ENCODE measurements at places on chromosomes 12 and 14.

DNA sequence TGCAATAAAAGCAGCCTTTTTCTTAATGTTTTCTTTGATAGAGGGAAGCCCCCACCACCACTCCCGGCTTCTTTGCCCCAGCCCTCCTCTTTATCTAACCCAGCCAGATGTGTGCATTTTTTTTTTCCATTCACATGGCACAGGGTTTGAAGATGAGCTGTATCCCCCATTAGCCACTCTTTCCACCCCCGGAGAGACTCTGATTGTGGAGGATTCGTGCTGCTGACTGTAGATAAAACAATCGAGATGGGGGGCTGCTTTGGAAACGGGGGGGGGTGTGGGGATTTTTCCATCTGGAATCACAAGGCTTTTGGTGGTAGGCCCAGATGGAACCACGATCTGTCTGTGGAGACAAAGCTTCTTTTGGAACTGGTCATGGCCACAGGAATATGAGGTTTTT lies 46.2 kb upstream of the VASH1 start:
- H3K4me3 ChIP-seq = no peak overlapping the region
- H3K27ac ChIP-seq = no peak overlapping the region
- peaks cover 18% of the 10 kb centered on the region for H3K4me1 ChIP-seq
- no peak for DNase-seq
- no peaks in the 10 kb centered on the region for H3K27me3 ChIP-seq

GRCh38 chr12:53115112-53115890 lies 12.0 kb downstream of the SOAT2 start:
- DNase-seq = no peak
- H3K27ac ChIP-seq = no peak overlapping the region
- no peak overlapping the region for H3K4me3 ChIP-seq

GRCh38 chr12:59626382-59626781 lies 30.6 kb downstream of the SLC16A7 start:
- H3K27me3 ChIP-seq = no peaks in the 10 kb centered on the region
- no peaks in the 10 kb centered on the region for H3K4me1 ChIP-seq
- no peak overlapping the region for H3K4me3 ChIP-seq
- no peak overlapping the region for H3K27ac ChIP-seq
- H3K36me3 ChIP-seq = no peaks in the 10 kb centered on the region

DNA sequence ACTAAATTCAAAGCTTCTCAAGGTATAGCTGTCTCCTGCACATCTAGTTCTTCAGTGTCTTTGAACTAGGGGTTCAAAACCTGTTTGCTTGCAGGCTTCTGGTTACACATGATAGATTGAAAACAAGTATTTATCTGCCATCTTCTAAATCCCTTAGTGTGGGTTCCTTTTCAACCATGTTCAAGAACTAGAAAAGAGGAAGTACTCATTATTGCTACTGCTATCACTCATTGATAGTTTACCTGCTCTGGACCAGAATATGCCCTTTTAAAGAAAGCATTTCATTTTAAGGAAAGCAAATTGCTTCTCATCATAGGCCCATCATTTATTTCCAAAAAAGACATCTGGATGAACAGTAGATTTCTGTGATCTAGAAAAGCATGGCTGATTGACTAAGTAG lies 37.1 kb upstream of the VSX2 start:
- 0 out of 2 replicates have a peak, but pooled peaks cover 3% of the 10 kb centered on the region for H3K36me3 ChIP-seq
- DNase-seq = no peak
- H3K4me3 ChIP-seq = no peak overlapping the region
- no peaks in the 10 kb centered on the region for H3K27me3 ChIP-seq
- no peak overlapping the region for H3K27ac ChIP-seq
- H3K4me1 ChIP-seq = no peaks in the 10 kb centered on the region

DNA sequence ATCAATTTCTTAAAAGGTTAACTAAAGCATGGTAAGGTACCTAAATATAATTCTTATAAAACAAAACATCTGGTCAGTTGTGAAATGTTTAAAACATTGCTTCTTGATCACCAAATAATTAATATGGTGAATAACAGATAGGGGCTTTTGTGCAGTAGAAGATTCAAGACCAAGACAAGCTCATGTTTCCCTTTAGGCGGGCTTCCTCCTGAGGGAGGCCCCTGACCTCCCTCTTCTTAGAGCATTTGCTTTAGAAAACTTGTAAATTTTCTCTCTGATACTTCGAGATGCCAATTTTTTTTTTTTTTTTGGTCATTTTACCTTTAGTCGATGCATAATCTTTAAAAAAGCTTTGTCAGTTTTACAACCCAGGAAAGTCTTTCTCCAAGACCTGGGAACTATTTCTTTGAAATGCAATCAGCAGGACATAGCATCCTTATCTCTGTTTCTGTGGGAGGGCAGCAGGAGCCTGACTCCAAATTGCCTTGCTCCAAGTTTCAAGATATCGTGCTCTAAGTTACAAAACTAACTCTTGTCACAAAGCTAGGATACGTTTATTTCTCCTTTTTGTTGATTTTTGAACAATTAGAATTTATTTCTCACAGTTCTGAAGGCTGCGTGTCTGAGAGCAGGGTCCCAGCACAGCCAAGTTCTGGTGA lies 66.6 kb upstream of the BICD1 start:
- no peak for DNase-seq
- no peaks in the 10 kb centered on the region for H3K27me3 ChIP-seq
- H3K36me3 ChIP-seq = no peaks in the 10 kb centered on the region
- H3K27ac ChIP-seq = no peak overlapping the region
- no peak overlapping the region for H3K4me3 ChIP-seq

GRCh38 chr14:86790408-86791364 lies 1202.3 kb downstream of the GALC start:
- no peak overlapping the region for H3K27ac ChIP-seq
- H3K36me3 ChIP-seq = no peaks in the 10 kb centered on the region
- no peak for DNase-seq
- no peaks in the 10 kb centered on the region for H3K27me3 ChIP-seq
- no peak overlapping the region for H3K4me3 ChIP-seq
- peaks cover 11% of the 10 kb centered on the region for H3K4me1 ChIP-seq

DNA sequence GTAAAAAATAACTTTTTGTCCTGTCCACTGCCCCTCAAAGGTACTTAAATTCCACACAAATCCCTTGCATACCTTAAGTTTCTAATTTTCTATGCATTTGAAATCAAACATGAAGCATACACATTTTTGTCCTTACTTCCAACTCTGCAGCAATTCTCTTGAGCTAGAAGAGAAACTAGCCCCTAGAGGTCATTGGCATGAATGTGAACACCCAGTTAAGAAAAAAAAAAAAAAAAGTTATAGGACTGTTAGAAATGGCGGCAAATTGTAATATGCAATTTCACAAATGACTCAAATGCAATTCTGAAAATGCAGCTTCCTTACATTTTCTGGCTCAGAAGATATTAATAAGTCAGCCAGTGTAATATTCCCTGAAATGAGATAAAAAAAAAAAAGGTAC lies 4.6 kb upstream of the ESR2 start:
- H3K4me1 ChIP-seq = peaks cover 7% of the 10 kb centered on the region
- H3K36me3 ChIP-seq = no peaks in the 10 kb centered on the region
- no peak for DNase-seq
- H3K27ac ChIP-seq = no peak overlapping the region
- no peaks in the 10 kb centered on the region for H3K27me3 ChIP-seq

GRCh38 chr12:30580344-30580743 lies 115.3 kb downstream of the IPO8 start:
- no peaks in the 10 kb centered on the region for H3K4me1 ChIP-seq
- H3K4me3 ChIP-seq = no peak overlapping the region
- no peaks in the 10 kb centered on the region for H3K27me3 ChIP-seq
- no peaks in the 10 kb centered on the region for H3K36me3 ChIP-seq

DNA sequence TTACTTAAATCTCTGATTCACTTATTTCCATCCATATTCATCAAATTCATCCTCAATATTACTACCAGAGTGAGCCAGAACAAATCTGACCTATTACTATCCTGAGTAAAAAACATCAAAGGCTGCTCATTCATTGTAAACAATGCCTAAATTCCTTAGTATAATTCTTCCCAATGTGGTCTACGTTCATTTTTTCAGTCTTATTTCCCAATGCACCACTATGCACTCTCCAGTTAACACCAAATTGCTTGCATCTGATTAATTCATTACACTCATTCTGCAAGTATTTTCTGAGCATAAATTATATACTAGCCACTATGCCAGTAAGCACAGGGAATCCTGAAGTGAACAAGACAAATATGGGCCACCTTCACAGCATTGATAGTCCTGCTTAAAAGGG lies 110.0 kb downstream of the EPS8 start:
- no peak for DNase-seq
- peaks cover 9% of the 10 kb centered on the region for H3K4me1 ChIP-seq
- H3K36me3 ChIP-seq = no peaks in the 10 kb centered on the region
- no peaks in the 10 kb centered on the region for H3K27me3 ChIP-seq
- H3K4me3 ChIP-seq = no peak overlapping the region

DNA sequence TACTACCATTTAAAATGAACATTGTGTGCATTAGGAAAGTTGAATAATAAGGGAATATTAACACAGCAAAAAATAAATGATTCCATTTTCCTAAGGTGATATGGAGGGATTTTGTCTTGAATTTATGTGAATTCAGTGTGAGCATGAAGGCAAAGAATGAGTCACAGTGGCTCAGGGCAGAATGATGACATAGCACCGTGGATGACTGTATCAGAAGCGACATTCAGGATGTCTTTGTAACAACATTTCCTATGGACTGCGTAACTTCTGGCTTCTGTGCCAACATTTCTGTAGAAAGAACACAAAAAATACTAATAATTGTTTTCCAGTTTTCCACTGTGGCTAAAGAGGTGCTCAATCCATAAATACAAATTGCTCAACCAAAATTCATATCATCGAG lies 54.6 kb downstream of the TTC8 start:
- no peaks in the 10 kb centered on the region for H3K36me3 ChIP-seq
- no peaks in the 10 kb centered on the region for H3K4me1 ChIP-seq
- no peak overlapping the region for H3K27ac ChIP-seq
- H3K27me3 ChIP-seq = no peaks in the 10 kb centered on the region

- H3K4me1 ChIP-seq = peaks cover 11% of the 10 kb centered on the region
- DNase-seq = no peak
- H3K4me3 ChIP-seq = no peak overlapping the region
- H3K36me3 ChIP-seq = 0 out of 2 replicates have a peak, but pooled peaks cover 2% of the 10 kb centered on the region
These were observed 3.0 kb downstream of the INF2 start for GRCh38 chr14:104692261-104692938.

DNA sequence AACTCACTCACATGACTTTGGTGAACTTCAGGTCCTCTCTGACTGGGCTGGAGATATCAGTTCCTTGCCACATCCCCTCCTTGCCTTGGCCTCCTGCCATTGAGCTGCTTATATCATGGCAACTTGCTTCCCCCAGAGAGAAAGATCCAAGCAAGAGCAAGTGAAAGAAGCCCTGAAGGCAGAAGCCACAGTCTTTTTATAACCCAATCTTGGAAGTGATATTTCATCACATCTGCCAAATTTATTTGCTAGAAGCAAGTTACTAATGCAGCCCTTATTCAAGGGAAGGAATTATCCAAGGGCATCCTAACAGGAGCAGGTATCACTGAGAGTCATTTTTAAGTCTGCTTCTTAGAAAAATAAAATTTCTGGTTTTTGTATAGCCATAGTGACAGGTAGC lies 127.8 kb downstream of the SLC38A4 start:
- no peak overlapping the region for H3K4me3 ChIP-seq
- no peak for DNase-seq
- H3K4me1 ChIP-seq = peaks cover 17% of the 10 kb centered on the region
- no peak overlapping the region for H3K27ac ChIP-seq

- no peaks in the 10 kb centered on the region for H3K36me3 ChIP-seq
- no peak overlapping the region for H3K27ac ChIP-seq
- no peaks in the 10 kb centered on the region for H3K27me3 ChIP-seq
- DNase-seq = no peak
- no peak overlapping the region for H3K4me3 ChIP-seq
These were observed 42.1 kb downstream of the TSPAN9 start for GRCh38 chr12:3119192-3119755.

DNA sequence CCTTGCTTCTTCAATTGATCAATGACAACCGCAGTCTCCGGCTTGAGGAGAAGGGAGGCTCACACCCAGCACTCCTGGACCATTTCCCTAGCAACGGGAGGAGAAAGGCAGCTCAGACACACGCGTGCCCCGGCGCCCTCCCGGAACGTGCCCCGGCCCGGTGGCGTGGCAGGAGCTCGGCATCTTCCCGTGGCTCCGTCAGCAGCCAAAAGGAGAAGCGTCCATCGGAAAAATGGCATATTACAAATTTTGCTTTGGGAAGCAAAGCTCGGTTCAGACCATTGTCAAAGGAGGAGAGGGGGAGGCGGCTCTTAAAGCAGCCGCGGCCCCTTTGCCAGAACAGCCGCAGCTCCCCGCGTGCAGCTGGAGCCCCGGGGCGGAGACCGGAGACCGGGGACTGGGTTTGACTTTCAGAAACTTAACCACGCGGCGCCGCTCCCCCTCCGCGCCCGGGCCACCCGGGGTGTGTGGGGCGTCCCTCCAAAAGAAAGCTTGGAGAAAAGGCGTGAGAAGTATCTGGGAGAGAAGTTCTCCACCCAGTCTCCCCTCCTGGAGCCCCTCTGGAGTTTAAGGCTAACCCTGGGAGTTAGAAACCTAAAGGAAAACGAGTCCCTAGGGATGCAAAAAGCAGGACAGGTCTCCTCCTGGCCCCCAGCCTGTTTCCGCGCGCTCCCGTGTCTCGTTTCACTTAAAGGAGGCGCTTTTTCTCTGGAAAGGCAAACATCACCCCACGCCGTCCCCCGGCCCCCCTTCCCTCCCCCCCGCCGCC lies 545 bp downstream of the PPFIA2 start:
- H3K27ac ChIP-seq = peak overlapping the region; percentile 53
- no peaks in the 10 kb centered on the region for H3K27me3 ChIP-seq
- DNase-seq = peak; percentile 74
- peak overlapping the region; percentile 76 for H3K4me3 ChIP-seq
- no peaks in the 10 kb centered on the region for H3K36me3 ChIP-seq
- H3K4me1 ChIP-seq = no peaks in the 10 kb centered on the region

DNA sequence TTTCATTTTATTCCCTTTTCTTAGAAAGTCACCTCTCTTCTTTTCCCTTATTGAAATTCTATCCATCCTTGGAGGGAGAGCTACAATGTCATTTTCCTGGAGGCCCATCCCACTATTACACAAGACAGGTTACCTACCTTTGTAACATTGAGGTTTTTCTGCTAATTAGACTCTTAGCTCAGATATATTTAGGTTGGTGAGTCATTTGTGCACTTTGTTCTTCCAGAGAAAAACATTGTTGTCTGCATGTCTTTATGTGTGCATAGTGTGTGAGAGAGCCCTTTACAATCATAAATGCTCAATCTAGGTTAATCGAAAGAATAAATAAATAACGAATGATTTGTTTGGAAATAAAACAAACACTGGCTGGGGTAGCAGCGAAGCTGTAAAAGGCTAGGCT lies 191.8 kb downstream of the DACT1 start:
- no peak overlapping the region for H3K4me3 ChIP-seq
- DNase-seq = no peak
- peaks cover 7% of the 10 kb centered on the region for H3K4me1 ChIP-seq
- no peaks in the 10 kb centered on the region for H3K36me3 ChIP-seq
- H3K27me3 ChIP-seq = no peaks in the 10 kb centered on the region
- H3K27ac ChIP-seq = no peak overlapping the region

Measured in SJCRH30 (cell line).